Upper lobe of left lung (tissue), 6 donors: ENCODE measurements at places on chromosomes 7 and 10.

DNA sequence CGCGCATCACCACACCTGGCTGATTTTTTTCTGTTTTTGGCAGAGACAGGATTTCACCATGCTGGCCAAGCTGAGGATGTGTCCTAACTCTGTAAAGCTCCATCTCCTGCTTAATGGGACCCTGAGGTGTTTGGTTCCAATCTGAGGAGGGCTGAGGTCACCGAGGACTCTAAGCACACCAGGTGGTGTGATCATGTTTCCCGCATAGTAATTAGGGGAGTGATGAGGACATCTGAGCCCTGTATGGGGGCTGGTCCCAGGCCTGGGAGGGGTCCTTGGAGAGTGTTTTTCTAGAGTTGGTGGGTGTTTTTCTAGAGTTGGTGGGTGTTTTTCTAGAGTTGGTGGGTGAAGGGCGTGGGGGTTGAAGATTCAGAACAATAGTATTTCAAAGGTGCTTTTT lies 3.0 kb upstream of the ABHD11 start:
- H3K27me3 ChIP-seq, result no peaks in the 10 kb centered on the region
- H3K4me3 ChIP-seq, result no peak overlapping the region
- peak; percentile 51 for DNase-seq

- H3K27me3 ChIP-seq, result no peaks in the 10 kb centered on the region
- no peak for DNase-seq
- no peaks in the 10 kb centered on the region for H3K36me3 ChIP-seq
- H3K4me1 ChIP-seq, result peaks cover 19% of the 10 kb centered on the region
These were observed 107.4 kb downstream of the ITIH5 start for GRCh38 chr10:7559386-7559785.

DNA sequence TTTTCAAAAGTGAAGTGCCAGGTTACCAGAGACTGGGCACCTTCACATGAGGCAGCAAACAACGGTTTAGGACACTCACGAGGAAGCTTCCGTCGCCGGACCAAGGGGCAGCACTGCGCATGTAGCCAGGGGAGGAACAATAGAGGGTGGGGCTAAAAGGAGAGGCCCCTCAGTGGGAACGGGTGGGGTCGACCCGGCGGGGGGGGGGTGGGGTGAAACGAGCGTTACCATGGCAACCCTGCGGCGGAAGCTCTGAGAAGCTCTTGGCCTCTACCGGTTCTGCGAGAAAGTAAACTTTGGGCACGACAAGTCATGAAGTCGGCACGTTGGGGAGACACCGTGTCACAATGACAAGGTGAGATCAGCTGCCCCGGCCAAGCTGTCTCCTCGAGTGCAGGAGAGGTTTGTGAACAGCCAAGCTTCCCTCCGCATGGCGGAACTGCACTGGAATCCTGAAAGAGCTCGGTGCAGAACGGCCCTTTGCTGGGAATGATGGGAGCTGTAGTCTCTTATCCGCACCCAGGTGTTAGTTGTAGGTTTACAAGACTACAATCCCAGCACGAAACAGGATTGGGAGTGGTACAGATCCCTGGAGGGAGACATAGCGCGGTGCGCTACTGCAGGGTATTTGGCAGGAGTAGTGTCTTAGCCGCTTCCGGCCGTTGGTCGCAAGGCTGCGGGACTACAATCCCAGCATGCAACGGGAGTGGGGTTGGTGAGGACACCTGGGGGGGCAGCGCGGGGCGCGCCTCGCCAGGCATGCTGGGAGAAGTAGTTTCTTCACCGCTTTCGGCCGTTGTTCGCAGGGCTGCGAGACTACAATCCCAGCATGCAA lies 72.8 kb upstream of the ZNF722 start:
- H3K36me3 ChIP-seq, result no peaks in the 10 kb centered on the region
- DNase-seq, result peak; percentile 96
- H3K27me3 ChIP-seq, result no peaks in the 10 kb centered on the region
- H3K4me1 ChIP-seq, result peaks cover 17% of the 10 kb centered on the region

DNA sequence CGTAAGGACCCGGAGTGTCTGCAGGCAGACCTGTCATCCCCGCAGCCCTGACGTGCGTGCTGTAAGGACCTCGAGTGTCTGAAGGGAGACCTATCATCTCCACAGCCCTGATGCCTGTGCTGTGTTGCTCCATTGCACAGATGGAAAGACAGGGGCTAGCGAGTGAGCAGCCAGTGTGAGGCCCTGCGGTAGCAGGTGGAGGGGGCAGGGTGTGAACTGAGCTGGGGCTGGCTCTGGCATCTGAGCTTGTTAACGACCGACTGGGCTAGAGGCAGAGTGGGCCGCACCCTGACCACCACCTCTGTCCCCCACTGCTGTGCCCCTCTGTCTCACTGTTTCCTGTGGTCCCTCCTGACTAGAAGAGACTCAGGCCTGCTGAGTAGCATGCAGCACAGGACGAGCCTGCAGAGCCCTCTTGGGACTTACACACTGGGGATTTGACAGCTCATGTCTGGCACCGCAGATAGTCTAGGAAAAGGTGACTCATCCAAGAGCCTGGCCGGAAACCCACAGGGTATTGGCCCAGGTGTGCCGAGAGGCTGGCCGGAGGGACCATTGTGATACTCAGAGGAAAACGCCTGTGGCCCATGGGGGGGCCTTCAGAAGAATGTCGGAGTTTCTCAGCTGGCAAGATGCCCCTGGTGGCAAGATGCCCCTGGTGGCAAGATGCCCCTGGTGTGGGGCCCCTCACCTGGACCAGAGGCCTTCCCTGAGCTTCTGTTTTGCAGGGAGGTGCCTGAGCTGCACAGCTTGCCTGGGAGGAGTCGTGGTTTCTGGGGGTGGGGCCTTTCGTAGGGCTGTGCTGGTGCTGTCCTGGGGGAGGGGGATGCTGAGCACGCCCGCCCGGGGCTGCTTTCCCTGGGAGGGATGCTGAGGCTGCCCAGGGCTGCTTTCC lies 34.3 kb downstream of the INPP5A start:
- H3K4me3 ChIP-seq, result no peak overlapping the region
- H3K36me3 ChIP-seq, result no peaks in the 10 kb centered on the region
- peaks cover 43% of the 10 kb centered on the region for H3K4me1 ChIP-seq
- no peaks in the 10 kb centered on the region for H3K27me3 ChIP-seq
- DNase-seq, result peak; percentile 65
